ENCODE measurements at places on chromosomes 6 and 20. TPM values are rescaled to one million over a fixed set of nuclear protein-coding genes. Genes with fewer than 3 reads are reported as not detected.

The DOK5 gene
- total RNA-seq: 4.1 TPM

The STAU1 gene
- 72.6 TPM for total RNA-seq

The ABT1 gene
- 44.5 TPM for total RNA-seq

The PCSK2 gene
- total RNA-seq: not detected

The SCUBE3 gene
- not detected for total RNA-seq
